ENCODE measurements at places on chromosomes 16 and 17. TPM values are rescaled to one million over a fixed set of nuclear protein-coding genes. Genes with fewer than 3 reads are reported as not detected.

NTN3 gene
- total RNA-seq = not detected

LHX1 gene
- 0.07 TPM for total RNA-seq

IGFALS gene
- total RNA-seq = 0.22 TPM

CEMP1 gene
- total RNA-seq = 0.44 TPM

MYH10 gene
- total RNA-seq = 10.8 TPM

GIT1 gene
- total RNA-seq = 61.3 TPM

TEX19 gene
- 0.10 TPM for total RNA-seq

GRAP gene
- 28.5 TPM for total RNA-seq

CCR7 gene
- total RNA-seq = 171 TPM

GAS7 gene
- not detected for total RNA-seq

TMEM114 gene
- total RNA-seq = not detected

ACE gene
- total RNA-seq = 16.0 TPM

CCDC154 gene
- total RNA-seq = 1.8 TPM

ADAD2 gene
- total RNA-seq = not detected

CCT6B gene
- total RNA-seq = 1.1 TPM

CHD3 gene
- 142 TPM for total RNA-seq

ABCC11 gene
- total RNA-seq = not detected

PSMD12 gene
- total RNA-seq = 58.1 TPM

TEKT5 gene
- not detected for total RNA-seq

ARL17A gene
- 29.9 TPM for total RNA-seq

GDPD3 gene
- 7.6 TPM for total RNA-seq

TSEN54 gene
- total RNA-seq = 65.9 TPM

CHST6 gene
- total RNA-seq = not detected

Data from T-helper 1 cell treated with Interleukin-12 subunit alpha and Interleukin-12 subunit beta and Interleukin-4 antibody, amounts not matched to agents 30 ng/mL and 1 ng/mL, for 36 hours (primary cell).